ENCODE measurements at places on chromosomes 12 and 14.

- no peak for DNase-seq
Observed at GRCh38 chr14:72616294-72616693, 277.6 kb downstream of the DPF3 start.

GRCh38 chr14:99937475-99938244, 127.6 kb upstream of the EVL start:
- no peak for DNase-seq

- no peak for DNase-seq
Observed at GRCh38 chr14:59474172-59474571, 9.0 kb upstream of the GPR135 start.

- DNase-seq = no peak
Observed at GRCh38 chr12:70918321-70918720, 2.2 kb downstream of the PTPRR start.
